ENCODE measurements at places on chromosomes 12 and 14. TPM values are rescaled to one million over a fixed set of nuclear protein-coding genes. Genes with fewer than 3 reads are reported as not detected.

DNA sequence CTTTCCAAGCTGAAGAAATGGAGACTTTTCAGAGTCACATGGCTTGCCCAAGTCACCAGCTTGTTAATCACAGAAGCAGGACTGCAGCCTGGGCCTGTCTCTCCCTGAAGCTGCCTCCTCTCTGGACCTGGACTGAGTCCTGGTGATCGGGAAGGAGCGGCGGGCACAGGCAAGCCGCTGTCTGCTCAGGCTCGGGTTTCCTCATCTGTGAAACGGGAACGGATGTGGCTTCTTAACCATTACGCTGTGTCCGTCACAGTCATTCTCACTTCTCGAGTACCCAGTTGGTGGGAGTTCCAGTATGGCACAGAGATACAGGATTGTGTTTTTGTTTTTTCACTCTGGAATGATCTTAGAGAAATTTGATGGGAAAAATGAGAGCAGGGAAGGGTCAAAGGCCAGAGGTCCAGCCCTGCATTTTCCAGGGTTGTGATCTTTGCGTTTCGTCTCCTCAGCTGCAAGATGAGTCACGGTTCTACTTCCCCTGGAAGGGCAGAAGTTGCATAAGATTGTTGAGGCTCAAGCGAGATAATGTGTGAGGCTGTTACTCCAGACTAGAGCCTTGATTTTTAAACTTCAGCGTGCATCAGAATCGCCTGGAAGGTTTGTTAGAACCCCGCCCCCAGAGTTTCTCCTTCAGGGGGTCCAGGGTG, 7.6 kb upstream of the LRTM2 start:
- peak; percentile 58 for DNase-seq

DNA sequence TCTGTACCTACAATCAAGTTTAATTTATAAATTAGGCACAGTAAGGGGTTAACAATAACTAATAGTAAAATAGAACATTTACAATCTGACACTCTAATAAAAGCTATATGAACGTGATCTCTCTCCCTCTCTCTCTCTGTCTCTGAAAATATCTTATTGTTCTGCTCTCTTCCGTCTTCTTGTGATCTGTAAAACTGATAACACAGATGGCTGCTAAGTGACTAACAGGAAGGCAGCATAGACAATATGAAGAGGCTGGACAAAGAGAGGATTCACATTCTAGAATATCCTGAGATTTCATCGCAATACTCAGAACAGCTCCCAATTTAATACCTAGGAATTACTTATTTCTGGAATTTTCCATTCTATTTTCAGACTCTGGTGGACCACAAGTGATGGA, 827.2 kb downstream of the FLRT2 start:
- no peak for DNase-seq

DNA sequence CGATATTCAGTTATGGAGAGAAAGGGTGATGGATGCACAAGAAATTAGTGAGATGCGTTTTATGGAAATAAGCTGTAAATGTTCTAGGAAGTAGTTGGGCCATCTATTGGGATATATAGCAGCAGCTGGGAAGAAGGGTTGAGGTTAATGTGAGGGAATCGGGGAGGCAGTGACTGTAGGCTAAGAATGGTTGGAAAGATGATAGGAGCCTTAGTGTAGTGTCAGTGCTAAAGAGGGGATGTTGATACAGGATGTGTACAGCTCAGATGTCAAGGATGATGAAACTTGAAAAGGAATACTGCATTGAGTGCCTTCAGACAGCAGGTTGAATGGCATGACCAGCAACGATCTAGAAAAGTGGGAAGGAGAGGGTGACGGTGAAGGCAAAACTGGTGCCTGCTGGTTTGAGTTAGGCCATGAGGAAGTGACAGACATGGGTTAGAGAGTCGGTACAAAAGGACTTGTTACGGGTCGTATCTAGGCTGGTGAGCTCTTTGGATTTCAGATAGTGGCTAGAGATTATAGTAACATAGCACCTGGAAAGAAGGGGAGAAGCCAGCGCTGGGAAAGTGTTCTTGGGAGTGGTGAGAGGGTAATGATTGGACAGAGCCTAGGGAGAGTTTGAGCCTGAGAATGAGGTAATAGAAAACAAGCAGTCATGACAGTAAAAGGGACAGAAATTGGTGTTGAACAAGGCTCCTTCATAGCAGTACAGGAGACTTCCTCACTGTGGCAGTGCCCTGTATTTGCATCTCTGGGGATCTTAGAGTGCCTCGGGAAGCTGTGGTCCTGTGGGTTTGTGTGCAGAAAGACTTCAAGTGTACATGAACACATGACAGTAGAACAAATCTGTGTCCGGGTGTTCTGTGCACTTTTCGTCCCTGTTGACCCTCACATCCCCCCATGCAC, 9.6 kb downstream of the MARS1 start:
- DNase-seq, result no peak

- DNase-seq, result no peak
These were observed 32.8 kb downstream of the NOS1 start for GRCh38 chr12:117328556-117329100.

DNA sequence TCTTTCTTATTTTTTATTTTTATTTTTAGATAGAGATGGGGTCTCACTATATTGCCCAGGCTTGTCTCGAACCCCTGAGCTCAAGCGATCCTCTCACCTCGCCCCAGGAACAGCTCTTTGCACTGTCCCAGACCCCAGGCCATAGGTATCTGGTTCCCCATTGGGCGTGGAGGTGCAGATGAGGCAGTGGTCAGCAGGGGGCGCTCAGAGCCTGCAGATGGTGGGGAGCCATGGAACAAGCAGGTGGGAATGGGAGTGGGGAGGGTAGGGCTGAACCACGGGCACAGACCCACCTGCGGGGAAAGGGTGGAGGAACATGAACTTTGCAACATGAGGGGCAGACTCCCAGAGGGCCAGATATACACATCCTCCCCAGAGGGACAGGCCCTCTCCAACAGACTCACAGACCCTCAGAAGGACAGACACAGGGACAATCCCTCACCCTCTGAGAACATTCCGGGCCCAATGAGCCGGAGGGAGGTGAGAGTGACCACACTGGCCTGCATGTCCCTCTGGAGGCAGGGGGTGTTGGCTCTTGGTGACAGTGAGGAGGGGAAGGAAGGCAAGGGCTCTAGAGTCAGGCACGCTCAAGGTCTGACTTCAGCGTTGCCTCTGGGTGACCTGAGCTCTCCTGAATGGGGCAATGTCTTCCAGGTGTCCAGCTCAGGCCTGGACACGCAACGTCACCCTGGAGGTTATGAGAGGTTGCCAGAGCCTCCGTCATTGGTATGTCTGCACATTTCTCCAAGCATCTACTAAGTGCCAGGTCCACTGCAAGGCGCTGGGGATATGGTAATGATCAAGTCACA, 34.9 kb downstream of the KRT80 start:
- peak; percentile 83 for DNase-seq

- no peak for DNase-seq
These were observed 839.1 kb downstream of the NRXN3 start for GRCh38 chr14:79009286-79009685.

- no peak for DNase-seq
These were observed 27.8 kb upstream of the BDKRB2 start for GRCh38 chr14:96176811-96177211.

- DNase-seq, result no peak
These were observed 9.1 kb downstream of the GATC start for GRCh38 chr12:120455302-120455701.

EFS gene
- total RNA-seq, result 0.17 TPM

IAPP gene
- not detected for total RNA-seq

ZNF839 gene
- total RNA-seq, result 8.0 TPM

PTCSC3 gene
- total RNA-seq, result not detected

INSM2 gene
- total RNA-seq, result not detected

STAT6 gene
- total RNA-seq, result 39.6 TPM

LALBA gene
- not detected for total RNA-seq
